ENCODE measurements at places on chromosomes 7 and 10. TPM values are rescaled to one million over a fixed set of nuclear protein-coding genes. Genes with fewer than 3 reads are reported as not detected.

DNA sequence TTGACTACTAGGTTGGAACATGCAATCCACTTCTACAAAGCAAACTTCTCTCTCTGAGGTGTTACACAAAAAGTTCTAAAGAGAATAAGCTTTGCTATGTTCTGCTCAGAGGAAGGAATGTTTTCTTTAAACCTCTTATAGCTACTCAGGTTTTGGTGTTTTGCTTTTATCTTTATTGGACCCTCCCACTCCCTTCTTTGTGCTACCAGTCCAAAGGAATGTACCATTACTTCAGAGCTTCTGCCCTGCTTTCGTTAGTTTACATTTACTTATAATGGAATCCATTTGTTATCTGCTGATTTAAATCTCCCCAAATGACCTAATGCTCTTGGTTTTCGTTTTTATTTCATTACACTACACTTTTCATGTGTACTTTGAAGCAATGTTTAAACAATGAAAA is 154.9 kb downstream of the ATE1 start:
- no peaks in the 10 kb centered on the region for H3K4me1 ChIP-seq
- H3K4me3 ChIP-seq, result no peak overlapping the region
- H3K27me3 ChIP-seq, result no peaks in the 10 kb centered on the region
- H3K36me3 ChIP-seq, result no peaks in the 10 kb centered on the region
- no peak for DNase-seq

NPTX2 gene
- not detected for total RNA-seq

DNA sequence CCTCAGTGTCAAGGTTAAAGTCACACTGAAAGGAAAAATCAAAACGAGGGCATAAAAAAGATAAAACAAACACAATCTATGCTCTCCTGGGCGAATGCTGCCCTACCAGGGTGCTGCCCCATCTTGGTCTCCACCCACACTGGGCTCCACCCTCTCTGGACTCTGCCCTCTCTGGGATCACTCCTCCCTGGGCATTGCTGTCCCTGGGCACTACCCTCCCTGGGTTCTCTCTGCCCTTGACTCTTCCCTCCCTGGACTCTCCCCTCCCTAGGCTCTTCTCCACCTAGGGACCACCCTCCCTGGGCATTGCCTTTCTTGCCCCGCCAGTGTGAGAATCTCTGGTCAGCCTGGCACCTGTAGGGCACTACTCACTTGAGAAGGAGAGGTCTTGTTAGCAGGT is 8.6 kb downstream of the GDF2 start:
- no peak overlapping the region for H3K27ac ChIP-seq
- H3K4me1 ChIP-seq, result peaks cover 11% of the 10 kb centered on the region
- no peak overlapping the region for H3K4me3 ChIP-seq
- no peaks in the 10 kb centered on the region for H3K36me3 ChIP-seq
- peaks cover 16% of the 10 kb centered on the region for H3K27me3 ChIP-seq

GRCh38 chr7:105987046-105987445 is 24.0 kb downstream of the CDHR3 start:
- H3K4me3 ChIP-seq, result no peak overlapping the region
- no peaks in the 10 kb centered on the region for H3K36me3 ChIP-seq
- no peak for DNase-seq

AUTS2 gene
- total RNA-seq, result not detected

- H3K4me3 ChIP-seq, result no peak overlapping the region
- H3K27me3 ChIP-seq, result peaks cover 46% of the 10 kb centered on the region
- DNase-seq, result no peak
- H3K4me1 ChIP-seq, result no peaks in the 10 kb centered on the region
- no peaks in the 10 kb centered on the region for H3K36me3 ChIP-seq
These were observed 32.6 kb upstream of the UNCX start for GRCh38 chr7:1200045-1200444.

GRCh38 chr7:55515569-55516279 is 56.6 kb downstream of the VOPP1 start:
- H3K4me1 ChIP-seq, result no peaks in the 10 kb centered on the region
- no peak overlapping the region for H3K27ac ChIP-seq
- no peak for DNase-seq
- H3K36me3 ChIP-seq, result peaks cover 36% of the 10 kb centered on the region
- no peak overlapping the region for H3K4me3 ChIP-seq

DNA sequence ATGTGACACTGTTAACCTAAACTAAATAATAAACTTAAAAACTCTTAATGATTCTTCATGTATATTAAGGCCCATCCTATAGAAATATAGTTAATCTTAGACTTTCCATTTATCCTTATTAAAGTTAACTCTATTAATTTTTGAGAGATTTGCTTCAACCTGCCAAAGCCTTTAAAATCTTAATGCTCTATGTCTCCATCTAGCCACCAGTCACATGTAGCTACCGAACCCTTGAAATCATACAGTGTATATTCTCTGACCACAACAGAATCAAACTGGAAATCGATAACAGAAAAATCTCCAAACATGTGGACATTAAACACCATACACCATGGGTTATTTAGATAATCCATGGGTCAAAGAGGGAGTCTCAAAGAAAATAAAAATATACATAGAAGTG is 51.9 kb downstream of the ASZ1 start:
- H3K4me1 ChIP-seq, result no peaks in the 10 kb centered on the region
- H3K27me3 ChIP-seq, result no peaks in the 10 kb centered on the region
- DNase-seq, result no peak
- H3K4me3 ChIP-seq, result no peak overlapping the region

NUTM2E gene
- 0.70 TPM for total RNA-seq

GRCh38 chr10:96395931-96396877 is 37.4 kb upstream of the OPALIN start:
- no peak for DNase-seq
- no peaks in the 10 kb centered on the region for H3K36me3 ChIP-seq
- peaks cover 4% of the 10 kb centered on the region for H3K27me3 ChIP-seq
- no peaks in the 10 kb centered on the region for H3K4me1 ChIP-seq
- no peak overlapping the region for H3K4me3 ChIP-seq

DNA sequence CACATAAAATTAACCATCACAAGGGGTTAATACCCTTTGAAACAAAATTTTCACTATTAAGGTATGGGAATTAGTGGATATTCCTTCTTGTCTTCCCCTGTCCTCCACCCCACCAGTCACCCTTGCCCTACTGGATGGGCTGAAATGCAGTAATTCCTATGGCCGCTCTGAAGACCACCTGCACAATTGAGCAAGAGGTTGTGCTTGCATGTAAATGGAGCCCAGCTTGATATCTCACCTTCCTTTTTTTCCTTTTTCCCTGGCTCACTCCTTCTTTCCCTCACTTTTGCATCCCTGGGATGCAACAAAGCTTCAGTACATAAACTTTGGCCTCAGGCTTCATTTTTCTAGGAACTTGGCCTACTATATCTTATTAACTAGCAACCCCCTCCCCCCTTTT is 184.6 kb downstream of the SNX10 start:
- H3K4me3 ChIP-seq, result no peak overlapping the region
- no peak for DNase-seq
- H3K36me3 ChIP-seq, result no peaks in the 10 kb centered on the region
- no peaks in the 10 kb centered on the region for H3K27me3 ChIP-seq
- no peaks in the 10 kb centered on the region for H3K4me1 ChIP-seq
- H3K27ac ChIP-seq, result no peak overlapping the region

GRCh38 chr7:87935384-87935706 is 1.3 kb downstream of the ADAM22 start:
- peak overlapping the region; percentile 77 for H3K4me3 ChIP-seq
- H3K36me3 ChIP-seq, result no peaks in the 10 kb centered on the region
- no peak overlapping the region for H3K27ac ChIP-seq
- no peak for DNase-seq

DNA sequence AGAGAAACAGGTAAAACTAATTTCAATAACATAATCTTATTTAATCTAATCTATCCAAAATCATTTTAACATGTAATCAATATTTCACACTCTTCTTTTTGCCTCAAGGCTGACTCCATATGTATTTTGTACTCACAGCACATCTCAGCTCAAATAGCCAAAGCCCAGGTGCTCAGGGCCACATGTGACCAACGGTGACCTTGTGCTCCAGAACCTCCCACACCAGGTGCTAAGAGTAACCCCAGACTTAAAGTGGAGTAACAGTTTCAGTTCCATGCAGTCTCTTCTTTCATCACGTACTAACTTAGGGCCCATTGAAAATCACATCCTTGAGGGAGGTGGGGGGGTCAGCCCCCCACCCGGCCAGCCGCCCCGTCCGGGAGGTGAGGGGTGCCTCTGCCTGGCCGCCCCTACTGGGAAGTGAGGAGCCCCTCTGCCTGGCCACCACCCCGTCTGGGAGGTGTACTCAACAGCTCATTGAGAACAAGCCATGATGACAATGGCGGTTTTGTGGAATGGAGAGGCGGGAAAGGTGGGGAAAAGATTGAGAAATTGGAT is 47.3 kb downstream of the NCAPG2 start:
- DNase-seq, result no peak
- H3K27ac ChIP-seq, result no peak overlapping the region
- no peak overlapping the region for H3K4me3 ChIP-seq
- no peaks in the 10 kb centered on the region for H3K4me1 ChIP-seq

DNA sequence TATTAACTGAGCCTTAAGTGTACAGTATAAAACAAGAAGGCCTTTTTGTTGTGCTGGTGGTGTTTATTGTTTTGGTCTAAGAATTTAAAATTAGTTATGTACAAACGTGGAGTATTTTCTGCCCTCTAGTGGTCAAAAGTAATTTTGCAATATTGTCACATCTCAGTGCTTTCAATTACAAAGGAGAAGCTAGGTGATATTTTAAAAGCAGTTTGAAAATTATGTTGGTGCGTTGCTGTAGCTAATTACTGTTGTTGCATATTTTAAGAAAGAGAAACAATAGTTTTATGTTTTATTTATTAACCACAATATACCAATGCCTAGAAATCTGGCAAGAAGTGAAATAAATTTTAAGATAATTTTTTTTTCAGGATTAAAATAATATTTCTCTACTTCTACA is 11.4 kb downstream of the NPVF start:
- DNase-seq, result no peak
- H3K4me3 ChIP-seq, result no peak overlapping the region
- peaks cover 69% of the 10 kb centered on the region for H3K27me3 ChIP-seq
- no peaks in the 10 kb centered on the region for H3K4me1 ChIP-seq
- H3K36me3 ChIP-seq, result no peaks in the 10 kb centered on the region

DNA sequence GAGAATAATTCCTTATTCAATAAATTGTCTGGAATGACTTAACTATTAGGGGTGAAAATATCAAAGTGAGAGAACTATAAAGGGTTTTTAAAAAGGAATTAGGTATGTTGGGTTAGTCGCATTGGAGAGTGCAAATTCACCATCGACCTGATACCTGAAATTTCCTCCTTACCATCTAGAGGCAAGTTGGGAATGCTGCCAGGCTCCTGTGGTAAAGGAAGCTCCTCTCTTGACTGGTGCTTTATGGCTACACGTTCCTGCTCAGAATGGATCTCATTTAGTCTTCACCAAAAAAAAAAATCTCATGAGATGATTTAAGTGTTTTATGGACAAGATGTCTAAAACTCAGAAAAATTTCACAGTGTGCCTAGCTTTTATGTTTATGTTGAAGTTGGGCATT is 129.8 kb downstream of the EGFR start:
- H3K27me3 ChIP-seq, result no peaks in the 10 kb centered on the region
- peak overlapping the region; percentile 3 for H3K27ac ChIP-seq
- H3K4me3 ChIP-seq, result no peak overlapping the region
- H3K36me3 ChIP-seq, result peaks cover 86% of the 10 kb centered on the region

- H3K27me3 ChIP-seq, result no peaks in the 10 kb centered on the region
- no peaks in the 10 kb centered on the region for H3K4me1 ChIP-seq
- no peaks in the 10 kb centered on the region for H3K36me3 ChIP-seq
- no peak for DNase-seq
These were observed 706.9 kb downstream of the LRMDA start for GRCh38 chr10:76138286-76138685.

DNA sequence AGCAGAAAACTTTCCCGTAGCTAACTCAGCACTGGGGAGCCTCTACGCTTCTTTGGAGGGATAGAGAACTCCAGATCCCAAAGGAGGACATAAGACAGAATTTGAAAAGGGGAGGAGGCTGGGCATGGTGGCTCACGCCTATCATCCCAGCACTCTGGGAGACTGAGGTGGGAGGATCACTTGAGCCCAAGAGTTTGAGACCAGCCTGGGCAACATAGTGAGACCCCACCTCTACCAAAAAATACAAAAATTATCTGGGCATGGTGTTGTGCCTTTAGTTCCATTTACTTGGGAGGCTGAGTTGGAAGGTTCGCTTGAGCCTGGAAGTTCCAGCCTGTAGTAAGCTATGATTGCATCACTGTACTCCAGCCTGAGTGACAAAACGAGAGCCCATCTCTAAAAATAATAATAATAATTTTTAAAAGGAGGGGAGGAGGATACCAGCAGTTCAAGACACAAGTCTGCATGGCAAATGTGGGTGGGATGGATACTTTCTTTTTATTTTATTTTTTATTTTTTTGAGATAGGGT is 165.9 kb upstream of the SH2B2 start:
- no peak overlapping the region for H3K4me3 ChIP-seq
- no peaks in the 10 kb centered on the region for H3K36me3 ChIP-seq
- no peak for DNase-seq
- no peak overlapping the region for H3K27ac ChIP-seq
- no peaks in the 10 kb centered on the region for H3K27me3 ChIP-seq
- H3K4me1 ChIP-seq, result peaks cover 14% of the 10 kb centered on the region

FAM241B gene
- 13.0 TPM for total RNA-seq

GRCh38 chr10:48604991-48605508 is at the start of gene ARHGAP22:
Gene ARHGAP22, minus strand, starts transcription at chr10:48605073. Its CDS starts 277 bp downstream, at chr10:48604796.
- no peaks in the 10 kb centered on the region for H3K27me3 ChIP-seq
- peak within 1 kb of the TSS; percentile 60 for H3K4me3 ChIP-seq
- DNase-seq, result no peak
- H3K36me3 ChIP-seq, result no peaks in the 10 kb centered on the region
- peaks cover 45% of the 10 kb centered on the region for H3K4me1 ChIP-seq
